ENCODE measurements at places on chromosomes 7 and 10.

- no peak for DNase-seq
Observed at GRCh38 chr10:125520968-125521367, 162.0 kb downstream of the TEX36 start.

- no peak for DNase-seq
Observed at GRCh38 chr7:6526997-6527378, 24.3 kb downstream of the GRID2IP start.

- DNase-seq, result no peak
Observed at GRCh38 chr7:65434307-65434706, 60.7 kb downstream of the ZNF92 start.

DNA sequence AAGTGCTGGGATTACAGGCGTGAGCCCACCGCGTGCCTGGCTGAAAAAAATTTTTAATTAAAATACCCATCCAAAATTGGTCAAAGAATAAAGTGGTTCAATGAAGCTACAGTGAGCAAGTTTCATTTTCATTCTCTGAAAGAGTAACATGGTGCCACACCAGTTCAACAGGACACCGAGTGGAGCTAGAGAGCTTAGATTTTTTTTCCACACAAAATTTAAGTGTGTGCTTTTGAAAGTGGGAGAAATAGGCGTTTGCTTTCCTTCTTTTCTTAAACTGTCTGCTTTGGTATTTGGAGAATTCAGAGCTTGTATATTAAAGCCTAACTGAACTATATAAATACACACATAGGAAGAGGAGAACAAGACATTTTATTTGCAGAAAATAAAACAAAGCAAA is 43.4 kb downstream of the BPGM start:
- DNase-seq, result no peak

- DNase-seq, result no peak
Observed at GRCh38 chr7:156975620-156976019, 26.1 kb downstream of the NOM1 start.

DNA sequence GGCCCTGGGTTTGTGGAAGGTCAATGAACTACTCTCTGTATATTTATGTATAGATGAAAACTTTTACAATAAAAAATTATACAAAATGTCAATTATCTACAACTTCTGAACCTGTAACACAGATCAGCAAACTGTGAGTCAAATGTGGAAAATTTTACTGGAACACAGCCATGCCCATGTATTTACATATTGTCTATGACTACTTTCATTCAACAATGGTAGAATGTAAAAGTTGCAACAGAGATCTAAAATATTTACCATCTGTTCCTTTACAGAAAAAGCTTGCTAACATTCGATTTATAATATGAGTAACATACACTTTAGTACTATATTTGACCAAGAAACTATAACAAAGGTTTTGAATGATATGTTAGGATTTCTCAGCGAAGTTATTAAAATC is 481.6 kb downstream of the PARD3 start:
- no peak for DNase-seq

All from DMS 273 treated with DMSO at 0.1 percent for 48 hours (cell line).